ENCODE measurements at places on chromosomes 2 and 18.

GRCh38 chr2:9998916-9999654 is 44.3 kb upstream of the KLF11 start:
- no peak for DNase-seq

- no peak for DNase-seq
These were observed 301.9 kb upstream of the MYT1L start for GRCh38 chr2:2633017-2633416.

- DNase-seq = no peak
These were observed 208.2 kb upstream of the DCC start for GRCh38 chr18:52131845-52132244.

DNA sequence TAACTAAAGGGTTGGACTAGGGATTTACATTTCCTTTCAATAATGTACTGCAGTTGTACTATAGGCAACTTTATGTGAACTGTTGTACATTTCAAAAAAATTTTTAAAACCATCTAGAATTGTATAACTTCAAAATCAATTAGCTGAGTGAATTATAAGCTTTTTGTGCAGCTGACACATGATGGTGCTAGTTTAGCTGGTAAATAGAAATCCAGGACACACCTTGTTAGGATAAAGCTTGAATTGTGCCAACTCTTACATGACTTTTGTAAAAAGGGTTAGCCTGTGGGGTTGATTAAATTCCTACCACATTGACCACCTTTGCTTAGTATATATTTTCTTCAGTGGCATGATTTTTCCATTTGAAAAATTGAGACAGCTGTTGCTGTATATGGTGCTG is 104.4 kb downstream of the CPS1 start:
- no peak for DNase-seq

DNA sequence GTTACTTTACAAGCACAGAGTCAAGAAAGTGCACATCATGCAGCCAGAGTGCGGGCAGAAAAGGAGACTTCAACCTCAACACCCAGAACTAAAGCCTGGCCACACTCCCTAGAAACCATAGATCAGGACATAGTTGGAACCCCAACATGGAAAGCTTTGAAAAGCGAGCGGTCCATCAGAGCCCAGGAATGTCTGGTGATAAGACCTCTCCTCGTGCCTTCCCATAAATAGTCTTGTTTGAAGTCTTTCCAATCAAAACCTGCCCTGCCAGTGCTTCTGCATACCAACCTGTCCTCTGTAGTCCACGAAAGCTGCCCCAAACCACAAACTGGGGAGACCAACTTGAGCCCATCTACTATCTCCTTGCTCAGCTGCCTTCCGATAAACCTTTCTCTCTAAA is 55.5 kb downstream of the NEURL3 start:
- DNase-seq = peak; percentile 14

- DNase-seq = peak; percentile 28
These were observed 67.0 kb downstream of the ZNF521 start for GRCh38 chr18:25284861-25285550.

GRCh38 chr2:23637011-23637778 is 252.2 kb downstream of the KLHL29 start:
- peak; percentile 86 for DNase-seq

DNA sequence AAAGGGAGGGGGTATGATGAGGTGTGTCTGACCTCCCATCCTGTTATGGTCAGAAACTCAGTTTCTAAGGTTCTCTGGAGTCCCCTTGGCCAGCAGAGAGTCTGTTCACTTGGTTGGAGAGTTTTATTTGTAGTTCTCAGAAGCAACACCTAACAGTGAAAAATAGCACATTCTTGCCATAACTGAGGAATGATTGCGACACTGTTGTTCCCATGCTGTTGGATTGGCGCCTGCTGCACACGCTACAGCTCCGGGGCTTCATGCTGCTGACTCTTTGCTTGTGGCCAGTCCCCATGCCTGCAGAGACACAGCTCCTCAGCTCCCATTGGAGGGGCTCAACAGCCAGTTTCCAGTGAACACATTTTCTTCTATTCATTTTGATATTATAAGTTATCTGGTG is 42.1 kb downstream of the TPGS2 start:
- DNase-seq = peak; percentile 53

Measured in fibroblast of lung (primary cell).